Effector memory CD4-positive, alpha-beta T cell (primary cell): ENCODE measurements at places on chromosomes 11 and 22.

- no peak for DNase-seq
Observed at GRCh38 chr11:47186076-47186699, at the start of gene PACSIN3. TSS of gene PACSIN3 (minus strand) at chr11:47186434. CDS start at chr11:47182727, 3,707 bp downstream.

- DNase-seq, result no peak
Observed at GRCh38 chr11:63251312-63251711, 7.9 kb upstream of the SLC22A25 start.

DNA sequence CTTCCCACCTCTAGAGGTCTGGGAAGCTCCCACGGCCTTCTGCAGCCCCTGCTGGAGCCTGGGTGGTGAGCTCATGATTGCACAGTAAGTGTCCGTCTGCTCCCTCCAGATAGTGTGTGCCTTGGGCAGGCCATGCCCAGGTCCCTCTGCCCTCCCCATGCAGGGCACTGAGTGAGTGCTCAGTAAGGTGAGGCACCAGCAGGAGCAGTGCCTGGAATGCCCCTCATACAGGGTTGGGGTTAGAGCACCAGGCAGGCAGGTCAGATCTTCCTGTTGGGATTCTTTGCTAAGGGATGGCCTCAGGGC, 50.3 kb downstream of the NAT10 start:
- no peak for DNase-seq

DNA sequence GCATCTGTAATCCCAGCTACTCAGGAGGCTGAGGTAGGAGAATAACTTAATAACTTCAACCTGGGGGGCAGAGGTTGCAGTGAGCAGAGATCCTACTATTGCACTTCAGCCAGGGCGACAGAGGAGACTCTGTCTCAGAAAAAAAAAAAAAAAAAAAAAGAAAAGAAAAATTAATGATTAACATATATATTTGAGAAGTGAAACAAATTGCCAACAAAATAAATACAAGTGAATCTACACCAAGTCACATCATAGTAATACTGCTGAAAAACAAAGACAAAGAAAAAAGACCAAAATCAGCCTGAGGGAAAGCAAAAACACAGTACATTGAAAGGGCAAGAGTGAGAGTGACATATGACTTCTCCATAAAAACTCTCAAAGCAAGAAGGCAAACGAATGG, 123.7 kb downstream of the CASP12 start:
- DNase-seq, result no peak

- peak; percentile 46 for DNase-seq
Observed at GRCh38 chr11:119056421-119056999, 495 bp downstream of the HYOU1 start.

DNA sequence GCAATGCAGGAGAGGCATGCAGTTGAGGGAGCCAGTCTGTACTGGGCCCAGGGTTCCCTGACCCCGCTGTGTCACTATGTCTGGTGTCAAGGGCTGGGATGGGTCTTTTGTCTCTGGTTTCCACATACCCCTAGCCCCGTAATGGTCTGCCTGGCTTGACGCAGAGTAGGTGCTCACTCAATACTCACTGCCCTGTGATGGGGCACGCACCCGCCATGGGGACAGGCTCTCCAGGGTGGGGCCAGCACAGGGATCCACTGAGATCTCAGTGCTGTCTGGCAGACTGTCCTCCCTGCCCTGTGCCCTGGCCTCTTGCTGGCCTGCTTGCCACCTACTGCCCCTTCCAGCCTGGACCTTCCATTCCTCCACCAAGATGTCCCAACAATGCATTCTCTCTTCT, 101.7 kb upstream of the CD82 start:
- DNase-seq, result no peak

DNA sequence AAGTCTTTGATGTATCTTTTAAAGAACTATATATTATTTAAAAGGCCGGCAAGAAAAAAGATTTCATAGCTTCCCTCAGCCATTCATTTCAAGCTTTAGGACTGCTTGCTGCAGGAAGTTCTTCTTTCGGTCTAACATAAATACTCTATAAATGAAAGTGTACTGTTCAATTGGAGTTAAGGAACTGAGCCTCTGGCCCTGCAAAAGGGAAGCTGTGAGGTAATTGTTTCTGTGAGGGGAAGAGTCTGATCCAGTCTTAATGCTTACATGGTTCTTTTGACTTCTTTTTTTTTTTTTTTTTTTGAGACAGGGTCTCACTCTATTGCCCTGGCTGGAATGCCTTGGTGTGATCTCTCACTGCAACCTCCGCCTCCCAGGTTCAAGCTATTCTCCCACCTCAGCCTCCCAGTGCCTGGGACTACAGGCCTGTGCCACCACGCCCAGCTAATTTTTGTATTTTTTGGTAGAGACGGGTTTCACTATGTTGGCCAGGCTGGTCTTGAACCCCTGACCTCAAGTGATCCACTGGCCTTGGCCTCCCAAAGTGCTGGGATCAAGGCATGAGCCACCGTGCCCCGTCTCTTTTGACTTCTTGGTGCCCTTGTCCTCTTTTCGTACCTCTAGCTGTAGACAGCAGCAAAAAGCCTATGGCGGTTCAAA, 4.7 kb upstream of the TRIM29 start:
- DNase-seq, result no peak

- DNase-seq, result no peak
Observed at GRCh38 chr11:95991101-95991500, 67.2 kb upstream of the MTMR2 start.

GRCh38 chr11:14907411-14908213, 15.6 kb upstream of the CYP2R1 start:
- DNase-seq, result peak; percentile 65

DNA sequence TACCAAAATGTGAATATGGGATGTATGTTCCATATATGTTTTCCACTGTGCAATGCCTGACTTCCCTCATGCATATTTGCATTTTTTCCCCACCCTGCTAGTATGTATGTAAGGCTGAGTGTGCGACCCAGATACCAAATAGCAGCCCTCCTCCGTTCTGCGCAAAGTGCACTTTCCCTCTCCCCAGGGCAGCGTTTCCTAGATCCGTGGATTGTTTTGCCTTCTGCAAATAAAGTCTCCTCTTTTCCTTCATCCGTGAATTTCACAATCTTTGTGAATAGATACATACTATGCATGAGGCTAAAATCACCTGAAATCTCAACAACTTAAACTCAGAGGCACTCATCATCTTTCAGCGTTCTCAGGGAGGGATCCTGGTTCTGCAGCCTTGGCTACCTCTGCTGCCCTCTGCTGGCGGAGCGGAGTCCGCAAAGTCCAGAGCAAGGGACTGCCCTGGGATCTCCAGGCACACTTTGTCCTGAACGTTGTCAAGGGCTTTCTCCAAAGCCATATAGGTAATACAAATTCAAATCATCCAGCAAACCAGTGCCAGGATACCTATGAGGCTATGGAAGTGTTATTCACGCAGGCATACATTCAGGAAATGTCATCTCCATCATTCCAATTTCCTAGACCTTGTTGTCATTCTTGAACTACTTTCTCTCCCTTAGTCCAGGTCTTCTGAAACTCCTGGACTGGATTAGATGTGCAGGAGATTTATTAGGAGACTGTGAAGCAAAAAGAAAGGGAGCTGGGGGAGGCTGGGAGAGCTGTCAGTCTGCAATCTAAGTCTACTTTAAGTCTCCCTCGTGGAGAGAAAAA, 53.1 kb downstream of the CNTF start:
- DNase-seq, result peak; percentile 27

DNA sequence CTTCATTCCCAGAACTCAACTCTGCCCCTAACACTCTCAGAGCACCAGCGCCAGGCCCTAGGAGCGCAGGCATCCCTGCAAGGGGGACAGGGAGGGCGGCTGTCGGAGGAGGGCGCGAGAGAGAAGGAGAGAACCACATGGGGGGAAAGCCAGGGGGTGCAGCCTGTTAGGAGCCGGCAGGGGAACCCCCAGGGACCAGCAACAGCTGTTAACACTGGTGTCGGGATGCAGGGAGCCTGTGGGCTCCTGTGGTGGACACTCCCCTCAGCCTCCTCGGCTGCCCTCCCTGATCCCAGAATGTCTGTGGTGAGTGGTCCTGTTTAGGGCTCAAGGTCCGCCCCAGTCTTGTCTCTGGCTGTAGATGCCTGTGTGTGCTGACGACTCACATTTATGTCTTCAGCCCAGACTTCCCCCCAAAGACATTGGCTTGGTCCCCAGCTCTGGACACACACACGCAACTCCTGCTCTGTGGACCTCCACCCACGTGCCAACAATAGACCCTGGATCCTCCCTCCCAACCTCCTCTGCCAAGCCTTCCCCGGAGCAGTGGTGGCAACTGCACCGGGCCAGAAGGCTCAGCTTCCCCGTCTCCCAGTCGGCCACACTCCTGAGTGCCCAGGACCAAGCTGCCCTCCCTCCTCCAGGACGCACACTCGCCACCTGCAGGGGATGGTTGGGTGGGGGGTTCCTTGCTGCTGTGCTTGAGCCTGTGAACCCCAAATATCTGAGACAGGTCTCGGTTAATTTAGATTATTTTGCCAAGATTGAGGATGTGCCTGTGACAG, 817 bp upstream of the IFITM5 start:
- DNase-seq, result no peak

- DNase-seq, result no peak
Observed at GRCh38 chr11:10680956-10681487, 12.5 kb downstream of the IRAG1 start.

- no peak for DNase-seq
Observed at GRCh38 chr11:114084414-114084813, 24.9 kb downstream of the ZBTB16 start.

GRCh38 chr11:1015826-1016545, 20.5 kb downstream of the MUC6 start:
- no peak for DNase-seq

DNA sequence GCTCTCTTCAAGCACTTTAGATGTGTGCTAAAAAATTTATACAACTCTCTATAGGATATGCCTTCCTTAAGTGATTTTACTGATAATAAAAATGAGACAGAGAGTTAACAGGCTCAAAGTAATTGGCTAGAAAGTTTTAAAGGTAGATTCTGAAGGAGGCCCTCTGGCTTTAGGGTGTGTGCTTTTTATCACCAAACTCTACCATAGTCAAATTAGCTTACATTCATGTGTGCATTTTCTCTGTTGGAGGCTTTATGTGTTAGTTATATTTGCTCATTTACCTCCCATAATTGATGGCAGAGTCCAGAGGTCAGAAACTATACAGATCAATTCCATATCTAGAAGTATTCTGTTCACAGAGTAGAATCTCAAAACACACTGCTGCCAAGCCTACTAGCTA, 317.5 kb downstream of the JRKL start:
- DNase-seq, result no peak

DNA sequence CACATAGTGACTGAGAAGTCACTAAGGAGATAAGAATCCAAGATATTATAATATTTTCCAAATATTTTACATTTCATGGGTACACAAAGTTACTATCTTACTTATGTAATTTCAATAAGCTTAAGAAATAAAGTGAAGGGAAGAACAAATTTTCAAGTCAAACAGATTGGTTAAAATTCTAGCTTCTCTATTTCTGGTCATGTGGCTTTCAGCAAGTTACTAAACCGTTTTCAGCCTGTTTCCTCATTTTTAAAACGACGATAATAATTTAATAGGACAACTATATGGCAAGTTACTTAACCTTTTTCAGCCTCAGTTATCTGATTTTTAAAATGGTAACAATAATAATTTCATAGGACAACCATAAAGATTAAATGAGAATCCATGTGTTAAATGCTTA, 15.6 kb downstream of the DCUN1D5 start:
- no peak for DNase-seq

- DNase-seq, result no peak
Observed at GRCh38 chr11:58801302-58801701, 43.2 kb downstream of the GLYATL2 start.

GRCh38 chr11:126991596-126991995, 9.0 kb downstream of the KIRREL3 start:
- DNase-seq, result no peak

DNA sequence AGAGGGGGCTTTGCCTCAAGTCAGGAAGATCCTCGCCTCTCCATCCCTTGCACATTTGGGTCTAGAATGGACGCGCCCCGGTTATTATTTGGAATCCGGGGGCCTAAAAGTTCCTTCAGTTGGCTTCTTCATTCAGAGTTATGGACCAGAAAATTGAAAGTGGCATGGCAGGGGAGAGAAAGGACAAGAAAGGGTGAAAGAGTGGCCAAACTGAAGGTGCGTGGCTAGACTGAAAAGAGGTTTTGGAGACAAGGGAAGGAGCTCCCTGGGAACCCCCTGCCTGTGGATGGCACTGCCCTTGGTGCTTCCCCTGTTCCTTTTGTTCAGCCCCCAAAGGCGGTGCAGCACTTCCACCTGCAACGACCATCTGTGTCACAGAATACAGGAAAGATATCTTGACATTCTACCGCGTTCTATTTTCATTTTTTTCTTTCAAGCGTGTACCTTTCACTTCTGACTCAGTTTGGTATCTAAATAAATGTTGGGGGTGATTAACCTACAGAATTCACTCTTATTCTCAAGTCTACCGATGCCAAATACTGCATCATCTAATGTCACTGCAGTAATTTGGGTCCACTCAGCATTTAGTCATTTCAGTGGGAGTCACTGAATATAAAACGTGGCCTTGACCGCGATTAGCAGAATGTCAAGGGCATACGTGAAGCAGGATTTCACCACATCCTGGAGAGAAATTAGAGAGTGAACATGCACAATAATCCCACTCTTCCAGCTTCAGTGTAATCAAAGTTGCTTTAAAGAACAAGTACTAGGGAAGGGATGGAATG, 88.1 kb upstream of the ARHGAP32 start:
- no peak for DNase-seq

GRCh38 chr11:86103808-86104207, 34.9 kb upstream of the PICALM start:
- no peak for DNase-seq

GRCh38 chr11:121367844-121368225, 75.3 kb downstream of the SC5D start:
- DNase-seq, result no peak

DNA sequence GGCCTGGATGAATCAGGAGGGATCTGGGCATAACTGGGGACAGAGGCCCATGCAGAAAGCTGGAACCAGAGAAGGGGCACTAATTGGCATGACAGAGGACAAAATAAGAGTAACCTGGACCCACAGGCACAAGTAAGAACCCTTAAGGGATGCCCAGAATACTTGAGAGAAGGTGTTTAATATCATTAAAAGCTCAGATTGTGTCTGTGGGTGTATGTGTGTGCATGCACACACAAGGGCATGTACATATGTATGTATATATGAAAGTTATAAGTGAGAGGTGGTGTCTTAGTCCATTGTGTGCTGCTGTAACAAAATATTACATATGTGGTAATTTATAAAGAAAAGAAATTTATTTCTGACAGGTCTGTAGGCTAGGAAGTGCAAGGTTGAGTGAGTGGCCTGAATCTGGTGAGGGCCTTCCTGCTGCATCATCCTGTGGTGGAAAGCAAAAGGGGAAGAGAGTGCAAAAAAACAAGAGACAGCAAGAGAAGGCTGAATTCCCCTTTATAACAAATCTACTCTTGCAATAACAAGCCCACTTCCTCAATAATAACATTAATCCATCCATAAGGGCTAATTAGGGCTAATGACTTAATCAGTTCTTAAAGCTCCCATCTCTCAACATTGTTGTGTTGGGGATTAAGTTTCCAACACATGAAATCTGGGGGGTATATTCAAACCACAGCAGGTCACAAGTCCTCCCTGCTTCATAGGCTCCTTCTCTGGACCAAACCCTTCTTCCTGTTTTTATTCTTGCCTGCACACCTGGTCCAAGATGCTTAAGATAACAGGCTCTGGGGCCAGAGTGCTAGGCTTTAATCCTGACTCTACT, 68.3 kb upstream of the POU2AF2 start:
- DNase-seq, result no peak

GRCh38 chr11:98512938-98513337, 507.8 kb upstream of the CNTN5 start:
- DNase-seq, result no peak

GRCh38 chr11:116840746-116841296, 3.4 kb upstream of the APOA1 start:
- no peak for DNase-seq
